ENCODE measurements at places on chromosomes 4 and X.

- no peak for DNase-seq
Measured at GRCh38 chrX:9538544-9539045, 73.7 kb downstream of the TBL1X start.

DNA sequence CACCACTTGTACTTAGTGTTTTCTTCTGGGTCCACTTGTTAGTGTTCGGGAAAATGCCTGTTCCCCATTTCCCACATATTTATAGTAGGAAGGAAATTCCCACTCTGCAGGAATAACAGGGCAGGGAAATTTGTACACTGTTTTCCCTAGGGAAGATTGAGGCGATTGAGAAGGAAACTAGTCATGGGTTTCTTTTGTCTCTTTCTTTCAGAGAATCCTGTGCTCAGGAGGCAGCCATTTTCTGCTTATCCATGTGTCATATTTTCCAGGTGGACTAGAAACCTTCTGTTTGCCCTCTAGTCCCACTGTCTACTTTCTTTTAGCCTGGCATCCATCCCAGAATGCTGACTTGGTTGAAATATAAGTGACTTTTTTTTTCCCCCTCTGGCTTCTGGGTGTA, 299.1 kb upstream of the ANKRD50 start:
- no peak for DNase-seq

DNA sequence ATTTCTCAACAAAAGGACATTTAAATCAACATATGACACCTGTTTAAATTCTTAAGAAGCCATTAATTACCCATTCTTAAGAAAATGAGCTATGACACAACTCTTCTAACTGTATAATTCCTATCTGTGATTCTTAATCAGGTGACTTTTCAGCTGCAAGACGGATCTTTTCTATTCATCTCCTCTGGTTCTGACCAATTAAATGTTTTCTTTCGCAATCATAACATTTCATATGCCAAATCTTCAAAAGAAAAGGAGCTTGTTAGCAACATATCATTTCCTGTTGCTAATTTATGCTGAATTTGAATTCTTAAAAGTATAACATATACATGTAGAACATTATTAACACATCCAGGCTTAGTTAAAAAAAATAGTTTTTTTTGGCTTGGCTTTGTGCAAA, 62.5 kb downstream of the SEL1L3 start:
- no peak for DNase-seq

DNA sequence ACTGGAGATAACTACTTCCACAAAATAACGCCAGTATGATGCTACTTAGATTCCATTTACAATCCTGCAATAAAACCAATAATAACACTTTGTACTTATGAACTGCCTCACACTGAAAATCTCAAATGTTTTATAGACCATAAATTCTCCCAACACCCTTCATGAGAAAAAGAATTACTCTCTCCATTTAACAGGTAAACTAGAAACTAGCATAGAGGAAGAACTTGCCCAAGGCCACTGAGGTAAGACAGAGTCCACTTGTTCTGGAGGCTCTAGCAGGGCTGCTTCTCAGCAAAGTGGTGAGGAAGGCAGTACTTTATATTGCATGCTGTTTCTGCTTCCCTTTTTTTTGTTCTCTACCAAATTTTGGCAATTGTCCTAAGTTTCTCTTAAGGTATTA, 11.5 kb upstream of the BMP3 start:
- no peak for DNase-seq

DNA sequence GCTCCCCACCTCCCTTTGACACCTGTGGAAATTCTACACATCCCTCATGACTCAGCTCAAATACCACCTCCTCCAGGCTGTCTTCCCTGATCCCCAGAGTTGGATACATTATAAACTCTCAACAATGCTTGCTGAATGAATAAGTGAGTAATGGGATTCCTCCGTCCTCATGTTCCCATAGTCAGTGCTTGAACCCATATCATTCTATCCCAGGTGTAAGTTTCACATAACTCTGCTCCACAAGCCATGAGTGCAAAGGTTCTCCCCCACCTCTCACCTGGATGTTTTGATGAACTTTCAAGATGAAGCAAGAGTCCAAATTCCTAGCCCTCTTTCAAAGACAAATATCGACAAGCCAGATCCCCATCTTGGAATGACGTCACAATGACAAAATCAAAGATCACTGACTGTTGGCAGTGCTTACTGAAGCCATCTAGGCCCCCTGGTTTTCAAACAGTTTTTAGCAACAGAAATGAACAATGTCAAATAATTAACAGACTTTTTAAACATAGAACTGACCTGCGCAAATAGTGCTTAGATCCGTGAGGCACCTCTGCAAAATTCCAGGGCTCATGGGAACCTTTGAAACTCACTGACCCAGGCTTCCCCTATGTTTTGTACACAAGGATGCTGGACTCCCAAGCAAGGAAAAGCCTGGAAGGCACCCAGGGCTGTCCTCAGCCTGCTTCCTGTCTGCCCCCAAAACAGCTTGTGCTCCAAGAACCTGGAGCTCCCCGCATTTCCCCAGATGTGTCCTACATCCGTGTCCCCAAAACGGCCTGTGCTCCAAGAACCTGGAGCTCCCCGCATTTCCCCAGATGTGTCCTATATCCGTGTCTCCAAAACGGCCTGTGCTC, 4.0 kb downstream of the SLC2A9 start:
- no peak for DNase-seq

- no peak for DNase-seq
Measured at GRCh38 chr4:38664706-38665401, 855 bp downstream of the KLF3 start.

DNA sequence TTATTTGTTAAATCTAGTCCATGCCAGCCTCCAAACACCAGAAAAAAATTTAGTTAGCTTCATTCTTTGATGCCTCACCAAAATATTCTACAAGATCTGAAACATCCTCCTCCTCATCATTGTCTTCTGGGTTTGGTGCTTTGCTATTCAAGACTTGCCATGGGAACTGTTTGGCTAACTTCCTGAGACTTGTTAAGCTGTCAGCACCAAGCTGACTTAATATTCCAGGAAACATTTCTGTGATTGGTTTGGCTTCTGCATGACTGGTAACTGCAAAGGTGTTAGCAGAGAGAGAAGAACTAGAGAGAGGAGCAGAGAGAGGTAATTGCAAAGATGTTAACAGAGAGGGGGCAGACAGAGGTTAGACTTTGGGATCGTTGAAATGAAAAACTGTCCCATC, 101.3 kb downstream of the PALLD start:
- no peak for DNase-seq

DNA sequence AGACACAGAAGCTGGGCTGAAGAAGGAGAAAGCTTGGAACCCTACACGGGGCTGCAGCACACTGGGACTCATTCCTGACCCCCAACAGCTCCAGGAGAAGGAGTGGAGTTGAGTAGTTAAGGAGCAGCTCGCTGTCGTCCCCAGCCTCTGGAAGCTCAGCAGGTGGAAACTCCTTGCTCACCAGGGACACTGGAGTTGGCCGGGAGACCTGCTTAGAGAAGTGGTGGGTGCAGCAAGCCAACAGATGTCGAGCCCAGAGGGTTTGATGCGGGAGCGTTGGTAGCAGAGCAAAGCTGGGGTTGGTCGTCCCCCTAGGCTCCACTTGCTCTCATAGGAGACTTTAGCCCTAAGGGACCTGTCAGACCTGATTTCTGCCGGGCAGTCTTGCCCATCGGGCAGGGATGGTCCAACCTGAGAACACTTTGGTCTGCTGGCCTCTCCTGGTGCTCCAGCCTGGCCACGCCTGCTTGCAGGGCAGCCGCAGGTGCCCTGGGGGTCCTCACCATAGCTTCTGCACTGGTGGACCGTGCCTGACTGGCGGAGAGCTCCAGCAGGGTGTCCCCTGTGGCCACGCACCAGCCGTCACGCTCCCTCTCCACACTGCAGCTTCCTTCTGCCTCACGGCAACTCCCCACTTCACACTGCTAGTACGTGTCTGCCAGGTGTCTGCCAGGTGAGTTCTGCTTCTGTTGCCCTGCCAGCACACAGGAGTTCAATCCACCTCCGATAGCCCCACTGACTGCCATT, 353.7 kb downstream of the GASK1B start:
- DNase-seq: no peak

DNA sequence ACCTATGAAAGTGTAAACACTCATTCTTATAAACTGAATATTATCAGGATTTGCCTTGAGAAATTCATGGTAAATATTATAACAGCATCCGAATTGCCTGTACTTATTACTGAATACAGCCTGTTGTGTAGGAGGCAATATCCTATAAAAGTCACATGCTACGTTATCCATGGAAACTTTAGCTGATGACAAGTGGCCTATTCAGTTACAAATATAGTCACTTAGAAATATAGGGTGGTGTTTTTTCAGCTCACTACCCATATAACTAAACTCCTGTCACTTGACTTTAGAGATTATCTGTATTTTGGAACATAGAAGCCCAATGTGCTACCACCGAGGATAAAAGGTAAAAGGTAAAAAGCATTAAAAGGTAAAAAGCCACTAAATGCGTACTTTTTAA, 493.4 kb downstream of the INPP4B start:
- no peak for DNase-seq

GRCh38 chr4:107893171-107894137, 37.9 kb upstream of the CYP2U1 start:
- no peak for DNase-seq

- DNase-seq: no peak
Measured at GRCh38 chrX:51608766-51609165, 9.9 kb downstream of the CENPVL3 start.

GRCh38 chr4:97216046-97216445, 927.2 kb downstream of the STPG2 start:
- DNase-seq: no peak

- no peak for DNase-seq
Measured at GRCh38 chr4:100982345-100982744, 365.0 kb downstream of the PPP3CA start.

GRCh38 chr4:64022560-64022959, 386.7 kb downstream of the TECRL start:
- DNase-seq: no peak

GRCh38 chrX:2589186-2590020, 88.6 kb upstream of the DHRSX start:
- DNase-seq: no peak

DNA sequence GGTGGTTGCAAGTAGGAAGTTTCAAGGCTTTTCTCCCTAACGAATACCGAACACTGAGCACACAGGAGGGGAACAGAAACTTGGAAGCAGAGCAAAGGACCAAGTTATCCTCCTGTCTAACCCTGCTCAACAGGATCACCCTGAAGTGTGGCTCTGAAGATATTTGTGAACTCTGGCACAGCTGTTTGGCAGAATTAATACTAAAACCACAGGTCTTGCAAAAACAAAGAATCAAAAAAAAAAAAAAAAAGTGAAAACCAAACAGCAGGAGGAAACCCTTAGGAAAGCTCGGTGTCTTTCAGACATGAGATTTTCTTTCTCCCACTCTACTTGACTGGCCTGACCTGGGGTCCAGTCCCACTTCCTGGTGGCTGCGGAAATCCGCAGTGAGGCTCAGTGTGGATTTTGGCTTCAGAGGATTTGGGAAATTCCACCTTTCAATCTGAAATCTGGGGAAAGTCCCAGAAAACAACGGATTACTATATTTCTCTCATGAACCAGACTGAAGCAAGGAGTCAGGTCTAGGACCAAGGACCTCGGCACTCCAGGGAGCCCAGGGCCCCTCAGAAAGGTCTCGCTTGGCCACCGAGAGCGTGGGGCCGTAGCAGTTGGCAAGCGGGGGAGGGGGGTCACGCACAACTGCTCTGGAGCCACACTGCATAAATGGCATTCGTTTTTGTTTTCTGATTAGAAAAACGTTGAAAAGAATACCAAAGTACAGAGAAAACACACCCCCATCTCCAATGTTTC, 867 bp downstream of the TIFA start:
- DNase-seq: peak; percentile 61

DNA sequence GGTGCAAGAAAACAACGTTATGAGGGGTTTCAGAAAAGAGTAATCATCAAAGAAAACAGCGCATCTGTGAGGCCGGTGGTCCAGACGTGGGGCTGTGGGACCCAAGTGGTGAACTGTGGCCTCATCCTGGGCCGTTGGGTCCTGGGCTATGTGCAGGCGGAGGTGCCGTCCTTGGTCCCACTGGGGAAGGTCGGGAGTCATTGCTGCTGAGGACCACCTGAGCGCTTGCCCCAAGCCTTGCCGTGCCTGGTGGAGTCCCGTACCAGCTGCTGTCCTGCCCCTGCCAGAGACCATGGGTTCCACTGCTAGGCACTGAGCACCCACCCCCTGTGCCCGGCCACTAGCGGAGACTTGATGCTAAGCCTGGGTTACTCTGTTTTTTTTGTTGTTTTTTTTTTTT, 25.5 kb upstream of the UVSSA start:
- no peak for DNase-seq

DNA sequence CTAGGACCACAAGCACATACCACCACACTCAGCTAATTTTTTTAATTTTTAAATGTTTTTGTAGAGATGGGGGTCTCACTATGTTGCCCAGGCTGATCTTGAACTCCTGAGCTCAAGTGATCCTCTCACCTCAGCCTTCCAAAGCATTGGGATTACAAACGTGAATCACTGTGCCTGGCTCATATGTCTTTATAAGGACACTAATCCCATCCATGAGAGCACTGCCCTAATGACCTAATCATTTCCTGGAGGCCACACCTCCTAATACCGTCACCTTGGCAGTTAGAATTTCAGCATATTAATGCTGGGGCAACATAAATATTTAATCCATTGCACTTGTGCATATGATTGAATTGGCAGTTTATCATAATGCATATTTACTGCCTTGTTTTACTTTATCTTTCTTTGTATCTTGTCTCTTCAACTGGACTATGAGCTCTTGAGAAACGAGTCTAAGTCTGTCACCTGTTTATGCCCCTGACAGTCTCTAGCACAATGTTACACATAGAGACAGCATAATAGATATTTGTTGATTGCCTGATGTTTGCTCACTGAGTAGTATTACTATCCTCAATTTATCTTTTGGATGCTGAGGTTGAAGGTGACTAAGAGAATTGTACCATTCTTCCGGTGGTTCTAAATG, 172.0 kb downstream of the AASDH start:
- no peak for DNase-seq

GRCh38 chr4:160299608-160300007, 1196.7 kb downstream of the RAPGEF2 start:
- DNase-seq: no peak

GRCh38 chr4:145484225-145484846, 2.7 kb downstream of the SMAD1 start:
- no peak for DNase-seq

DNA sequence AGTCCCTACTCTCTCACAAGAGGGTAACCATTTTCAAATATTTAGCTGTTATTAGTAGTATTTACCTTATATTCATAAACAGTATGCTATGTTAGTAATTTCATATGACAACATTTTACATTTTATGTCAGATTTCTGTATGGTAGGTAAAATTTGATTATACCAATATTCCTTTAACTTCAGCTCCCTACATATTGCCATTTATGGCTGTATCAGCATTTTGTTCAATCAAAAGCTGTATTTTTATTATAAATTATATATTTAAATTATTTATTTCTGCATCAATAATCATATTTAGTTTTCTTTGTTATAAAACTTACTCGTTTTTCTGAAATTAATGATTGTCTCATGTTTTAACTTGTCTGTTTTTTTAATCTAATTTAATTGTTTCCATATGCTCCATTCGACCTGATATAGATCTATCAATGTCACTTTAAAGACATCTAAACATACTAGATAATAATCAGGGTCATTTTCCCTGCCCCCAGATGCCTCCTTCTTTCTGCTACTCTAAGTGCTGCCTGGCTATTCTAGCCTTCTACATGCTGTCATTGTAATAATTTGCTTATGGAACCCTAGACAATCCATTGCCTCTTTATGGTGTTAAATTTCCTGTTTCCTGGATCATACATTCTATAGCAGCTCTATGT, 1976.7 kb upstream of the ADGRL3 start:
- no peak for DNase-seq

- DNase-seq: peak; percentile 47
Measured at GRCh38 chrX:12844319-12844718, 22.6 kb upstream of the TLR7 start.
